Activated CD8-positive, alpha-beta memory T cell treated with anti-CD3 and anti-CD28 coated beads for 1 hour (primary cell): ENCODE measurements at places on chromosomes 6 and 20.

GRCh38 chr6:170067923-170068360, 222.9 kb downstream of the DLL1 start:
- DNase-seq: no peak

DNA sequence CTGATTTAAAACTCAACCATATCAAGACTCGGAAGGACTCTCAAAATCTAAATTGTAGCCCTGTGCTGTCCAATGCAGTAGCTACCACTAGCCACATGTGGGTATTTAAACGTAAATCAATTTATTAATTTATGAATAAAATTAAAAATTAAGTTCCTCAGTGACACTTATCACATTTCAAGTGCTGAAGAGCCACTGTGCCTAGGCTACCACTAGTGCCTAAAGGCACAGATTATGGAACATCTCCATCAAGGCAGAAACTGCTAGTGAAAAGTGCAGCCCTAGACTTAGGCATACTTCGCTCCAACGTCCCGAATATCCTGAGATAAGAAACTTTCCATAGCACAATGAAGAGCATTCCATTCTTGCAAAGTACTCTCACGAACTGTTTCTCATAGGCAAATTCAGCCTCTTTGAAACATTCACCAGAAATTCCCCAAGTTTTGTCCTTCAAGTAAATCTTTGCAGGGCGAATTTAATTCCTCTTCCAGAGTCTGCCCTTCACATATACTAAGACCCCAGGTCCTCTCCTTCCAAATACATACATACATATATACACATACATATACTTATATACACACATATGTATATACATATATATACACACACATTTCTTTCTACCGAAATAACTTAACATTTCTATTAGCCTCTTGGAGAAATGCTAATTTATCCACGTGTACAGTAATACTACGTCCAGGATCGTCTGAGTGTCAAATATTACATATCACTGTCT, 1.3 kb downstream of the SUPT3H start:
- no peak for DNase-seq

DNA sequence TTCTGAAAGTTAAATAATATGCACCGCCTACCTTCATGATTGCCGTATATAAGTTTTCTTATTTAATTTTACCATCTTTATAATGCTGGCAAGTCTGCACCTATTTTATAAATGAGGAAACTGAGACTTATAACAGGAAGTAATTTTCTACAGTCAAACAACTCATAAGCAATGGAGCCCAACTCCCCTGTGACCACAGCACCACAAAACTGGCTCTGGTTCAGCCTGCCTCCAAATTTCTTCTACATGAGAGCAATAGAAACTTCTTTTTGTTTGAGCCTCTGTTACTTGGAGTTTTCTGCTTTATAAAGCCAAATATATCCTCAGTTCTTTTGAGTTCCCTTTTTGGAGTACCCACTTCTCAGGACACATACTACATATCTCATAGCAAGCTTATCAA, 131.1 kb upstream of the HSF2 start:
- DNase-seq: no peak

GRCh38 chr6:151975795-151976194, 168.3 kb downstream of the ESR1 start:
- DNase-seq: no peak

DNA sequence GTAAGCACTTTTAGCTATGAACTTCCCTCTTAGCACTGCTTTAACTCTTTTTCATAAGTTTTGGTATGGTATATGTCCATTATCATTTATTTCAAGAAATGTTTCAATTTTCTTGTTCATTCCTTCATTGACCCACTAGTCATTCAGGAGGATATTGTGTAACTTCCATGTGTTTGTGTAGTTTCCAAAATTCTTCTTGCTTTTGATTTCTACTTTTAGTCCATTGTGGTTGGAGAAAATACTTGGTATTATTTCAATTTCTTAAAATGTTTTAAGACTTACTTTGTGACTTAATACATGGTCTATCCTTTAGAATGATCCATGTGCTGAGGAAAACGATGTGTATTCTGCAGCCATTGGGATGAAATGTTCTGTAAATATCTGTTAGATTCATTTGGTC, 176.5 kb downstream of the CENPW start:
- DNase-seq: no peak

DNA sequence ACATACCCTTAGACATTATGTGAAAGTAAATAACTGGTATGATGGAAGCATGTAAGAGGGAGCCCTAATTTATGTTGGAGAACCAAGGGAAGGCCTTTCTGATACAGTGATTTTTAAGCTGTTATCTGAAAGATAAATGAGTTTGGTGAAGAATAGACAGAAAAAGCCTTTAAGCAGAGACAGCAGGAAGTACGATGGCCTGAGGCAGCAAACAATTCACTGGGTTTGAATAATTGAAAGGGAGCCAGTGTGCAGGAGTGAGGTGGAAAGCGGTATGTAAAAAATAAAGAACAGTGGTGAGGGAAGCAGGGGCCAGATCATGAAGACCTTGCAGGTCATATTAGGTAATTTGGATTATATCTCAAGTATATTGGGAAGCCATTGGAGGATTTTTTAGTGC, 4.1 kb upstream of the RAB23 start:
- DNase-seq: no peak

GRCh38 chr6:26329763-26330511, 35.1 kb upstream of the BTN3A2 start:
- DNase-seq: no peak

DNA sequence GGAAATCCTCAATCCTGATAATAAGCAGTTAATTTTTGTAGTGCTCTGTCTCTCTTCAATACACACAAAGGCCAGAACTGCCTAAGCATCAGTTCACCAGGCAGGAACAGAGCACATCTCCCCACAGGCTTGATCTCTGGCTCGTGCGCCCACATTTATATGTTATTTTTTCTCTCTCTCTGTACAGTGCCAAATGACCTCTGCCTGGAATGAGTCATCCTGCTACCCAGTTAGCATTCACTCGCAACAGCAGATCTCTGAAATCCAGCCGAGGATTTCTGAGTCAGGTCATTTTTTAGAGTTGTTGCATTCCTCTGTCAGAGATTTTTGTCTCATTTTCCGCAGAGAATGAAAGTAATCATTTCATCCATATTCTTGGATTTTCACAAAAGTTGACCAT, 107.1 kb downstream of the COL12A1 start:
- no peak for DNase-seq

DNA sequence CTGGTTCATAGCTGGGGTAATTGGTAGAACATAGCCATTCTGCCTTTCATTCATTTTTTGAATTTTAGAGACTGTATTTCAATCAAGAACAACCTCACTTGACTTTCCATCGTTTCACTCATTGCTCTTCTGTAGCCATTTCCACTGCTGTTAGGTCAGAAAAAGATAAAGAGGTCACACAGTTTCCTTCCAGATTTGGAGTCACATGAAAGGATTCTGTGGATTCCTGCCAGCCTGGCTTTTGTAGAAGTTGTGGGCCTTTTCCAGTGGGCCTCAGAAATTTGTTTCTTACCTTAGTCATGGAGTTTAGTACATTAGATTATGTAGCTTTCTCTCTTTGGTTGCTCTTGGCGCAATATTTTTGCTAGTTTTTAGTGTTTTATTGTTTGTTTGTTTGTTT, 157.8 kb downstream of the SASH1 start:
- DNase-seq: no peak

- DNase-seq: no peak
These were observed 125.3 kb upstream of the SPACA1 start for GRCh38 chr6:87922196-87922946.

- no peak for DNase-seq
These were observed 180.5 kb downstream of the IBTK start for GRCh38 chr6:82066991-82067411.

DNA sequence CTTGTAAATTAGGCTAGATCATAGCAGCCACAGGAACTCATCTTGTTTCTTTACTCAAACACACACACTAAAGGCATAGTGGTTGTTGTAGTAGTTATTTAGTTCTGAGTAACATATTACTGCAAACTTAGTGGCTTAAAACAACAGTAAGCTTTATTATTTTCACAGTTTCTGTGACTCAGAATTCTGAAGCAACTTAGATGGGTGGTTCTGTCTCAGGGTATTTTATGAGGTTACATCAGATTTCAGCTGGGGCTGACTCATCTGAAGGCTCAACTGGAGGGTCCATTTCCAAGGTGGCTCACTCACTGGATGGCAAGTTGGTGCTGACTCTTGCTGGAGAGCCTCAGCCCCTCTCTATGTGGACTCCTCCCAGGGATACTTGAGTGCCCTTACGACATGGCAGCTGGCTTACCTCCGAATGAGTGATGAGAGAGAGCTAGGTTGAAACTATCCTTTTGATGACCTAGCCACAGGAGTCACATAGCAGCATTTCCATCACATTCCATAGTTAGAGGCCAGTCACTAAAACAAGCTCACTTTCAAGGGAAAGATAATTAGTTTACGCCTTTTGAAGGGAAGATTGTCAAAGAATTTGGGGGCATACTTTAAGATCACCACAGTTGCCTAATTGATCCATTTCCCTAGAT, 136.5 kb upstream of the PRND start:
- DNase-seq: no peak

DNA sequence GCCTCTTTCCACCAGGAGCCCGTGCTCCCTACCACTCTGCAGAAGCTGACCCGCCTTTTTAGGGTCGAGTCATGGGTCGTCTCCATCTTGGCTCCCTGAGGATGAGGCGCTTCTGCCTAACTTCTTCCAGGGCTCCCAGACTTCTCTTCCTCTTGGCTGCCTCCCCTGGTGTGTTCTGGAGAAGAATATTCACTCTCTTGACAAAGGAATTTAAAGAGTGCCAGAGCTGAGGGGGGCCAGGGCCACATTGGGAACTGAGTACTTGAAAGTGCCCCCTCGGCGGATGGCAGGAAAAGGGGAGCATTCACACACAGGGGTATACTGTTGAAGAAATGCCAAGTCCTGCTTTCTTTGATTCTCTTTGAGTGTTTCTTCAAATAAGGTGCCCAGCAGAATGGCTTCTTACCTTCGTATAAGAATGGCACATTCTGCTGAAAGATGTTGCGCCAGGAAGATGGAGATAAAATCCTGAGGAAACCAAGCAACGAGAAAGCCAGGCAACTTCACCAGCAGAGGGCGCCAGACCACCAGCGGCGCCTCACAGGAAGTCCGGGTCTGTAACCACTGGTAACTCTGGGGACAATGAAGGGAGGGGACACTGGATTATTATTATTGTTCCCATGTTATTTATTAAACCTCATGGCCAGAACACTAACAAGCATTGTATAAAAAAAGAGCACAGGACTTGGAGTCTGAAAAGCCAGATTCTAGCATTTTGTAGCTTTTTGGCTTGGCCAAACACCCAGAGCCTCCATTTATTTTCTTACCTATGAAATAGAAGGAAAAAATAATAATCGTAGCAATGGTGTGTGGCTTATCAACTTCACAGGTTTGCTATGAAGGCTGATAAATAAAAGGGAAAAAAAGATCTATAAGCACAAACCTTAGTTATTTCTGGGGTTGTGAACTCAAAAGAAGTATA, 176.7 kb downstream of the HACE1 start:
- DNase-seq: peak; percentile 17

DNA sequence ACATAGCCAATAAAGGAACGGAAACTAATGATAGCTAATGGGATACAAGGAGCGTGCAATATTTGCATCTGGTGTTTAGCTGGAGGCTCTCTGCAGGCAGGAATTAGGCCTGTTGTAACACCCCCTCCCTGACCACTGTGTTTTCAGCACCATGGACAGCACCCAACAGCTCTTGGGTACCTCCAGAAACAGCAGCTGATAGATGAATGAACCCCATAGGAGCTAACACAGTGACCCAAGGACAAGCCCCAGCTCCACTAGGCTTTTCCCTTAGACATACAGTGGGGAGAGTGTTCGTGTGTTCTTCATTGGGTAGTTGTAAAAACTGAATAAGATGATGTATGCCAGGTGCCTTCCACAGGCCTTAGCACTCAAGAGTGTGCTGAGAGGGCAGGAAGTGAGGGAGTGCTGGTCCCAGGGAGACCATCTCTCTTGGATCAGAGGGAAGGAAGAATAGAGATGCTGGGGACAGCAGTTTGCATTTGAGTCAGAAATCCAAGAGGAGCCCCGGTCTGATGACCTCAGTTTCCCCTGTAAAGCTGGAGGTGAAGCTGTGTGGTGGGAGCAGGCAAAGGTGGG, 161.3 kb downstream of the PHACTR3 start:
- DNase-seq: no peak

DNA sequence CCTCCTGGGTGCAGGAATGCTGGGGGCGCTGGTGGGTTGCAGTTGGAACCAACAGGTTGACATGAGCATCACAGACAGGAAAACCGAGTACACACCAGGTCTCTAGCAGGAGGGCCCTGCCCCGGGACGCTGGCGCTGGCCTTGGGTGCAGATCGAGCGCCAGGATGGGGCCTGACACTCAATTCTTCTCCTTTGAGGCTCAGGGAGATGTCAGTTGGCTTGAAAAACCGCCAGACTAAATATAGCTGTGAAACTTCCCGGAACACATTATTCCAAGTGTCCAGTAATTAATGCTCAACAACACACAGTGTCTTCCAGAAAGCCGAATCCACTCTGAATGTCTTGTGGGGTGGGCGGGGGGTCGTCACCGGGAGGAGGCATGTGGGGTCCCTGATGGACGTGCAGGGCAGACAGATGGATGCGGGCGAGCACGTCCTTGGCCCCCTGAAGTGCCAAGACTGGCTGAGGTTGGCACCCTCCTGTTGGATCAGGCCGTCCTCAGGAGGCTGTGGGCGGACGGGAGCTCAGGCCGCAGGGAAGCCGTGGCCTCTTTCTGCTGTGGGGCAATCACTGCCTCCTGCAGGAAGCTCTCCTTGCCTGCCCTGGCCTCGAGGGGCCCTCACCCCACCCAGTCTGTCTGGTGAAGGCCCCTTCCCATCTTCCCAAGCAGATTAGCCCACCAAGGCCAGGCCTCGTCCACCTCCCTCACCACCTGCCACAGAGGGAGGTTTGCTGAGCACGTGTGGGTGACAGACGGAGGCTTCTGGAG, 19.4 kb upstream of the GATA5 start:
- DNase-seq: no peak

DNA sequence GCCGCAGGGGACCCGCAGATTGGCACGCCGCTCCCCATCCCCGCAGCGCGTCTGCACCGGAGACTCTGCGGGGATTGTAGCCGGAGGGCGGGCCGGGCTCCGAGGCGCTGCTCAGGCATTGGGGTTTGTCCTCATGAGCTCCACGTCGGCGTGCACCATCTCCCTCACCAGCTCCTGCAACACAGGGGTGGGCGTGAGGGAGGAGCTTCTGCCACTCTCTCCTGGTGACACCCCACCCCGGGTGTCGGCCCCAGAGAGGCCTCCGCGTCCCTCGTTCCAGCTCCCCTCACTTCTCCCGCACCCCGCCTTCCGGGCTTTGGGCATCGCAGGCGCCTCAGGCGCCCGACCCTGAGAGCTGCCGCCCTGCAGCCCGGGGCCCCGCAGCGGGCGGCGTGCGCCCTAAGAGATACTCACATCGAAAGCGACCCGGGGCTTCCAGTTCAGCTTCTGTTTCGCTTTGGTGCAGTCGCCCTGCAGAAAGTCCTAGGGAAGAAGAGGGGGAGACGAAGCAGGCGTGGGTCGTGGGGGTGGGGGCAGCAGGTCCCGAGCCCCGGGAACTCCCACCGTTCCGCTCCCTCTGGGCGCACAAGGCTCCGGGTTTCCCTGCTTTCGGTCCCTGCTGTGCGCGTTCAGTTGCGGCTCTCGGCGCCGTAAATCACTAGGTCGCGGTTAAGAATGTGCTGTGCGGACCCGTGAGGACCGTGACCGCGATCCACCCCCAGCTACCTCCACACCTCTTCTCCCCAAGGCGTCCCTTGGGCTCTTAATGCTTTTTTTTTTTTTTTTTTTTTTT, 14.5 kb downstream of the FOXC1 start:
- no peak for DNase-seq
